ENCODE measurements at places on chromosomes 6 and 20.

DNA sequence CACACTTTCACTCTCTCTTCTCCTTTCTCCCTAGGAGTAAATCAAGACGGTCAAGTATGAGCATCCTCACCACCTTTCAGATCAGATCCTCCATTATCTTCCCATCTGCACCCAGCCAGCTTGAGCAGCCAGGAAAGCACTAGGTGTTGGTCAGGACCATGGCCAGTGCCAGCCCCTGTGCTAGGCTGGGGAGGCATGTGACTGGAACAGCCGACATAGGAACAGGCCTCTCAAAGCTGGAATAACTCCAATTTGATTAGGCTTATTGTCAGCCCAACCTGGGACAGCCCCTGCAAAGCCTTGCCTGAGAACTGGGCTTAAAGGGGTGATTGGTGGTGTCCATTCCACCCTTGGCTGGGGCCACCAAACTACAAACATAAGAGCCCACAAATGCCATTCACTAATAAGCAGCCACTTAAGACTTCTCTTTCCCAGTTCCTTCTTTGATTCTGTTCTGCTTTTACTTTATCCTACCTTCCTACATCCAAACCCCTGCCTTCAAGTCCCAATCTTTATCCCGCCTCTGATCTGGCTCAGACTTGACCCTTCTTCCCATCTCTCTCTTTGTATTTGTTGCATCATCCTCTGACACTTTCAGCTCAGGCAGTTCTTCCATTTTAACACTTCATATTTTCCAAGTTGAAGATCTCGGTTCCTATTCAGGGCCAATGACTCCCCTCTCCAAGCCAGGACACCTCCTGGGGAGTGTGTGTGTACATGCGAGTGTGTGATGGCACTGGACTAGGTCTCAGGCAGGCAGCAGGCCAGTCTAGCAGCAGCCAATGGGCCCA, 4.5 kb upstream of the TREM2 start:
- DNase-seq: peak; percentile 49

DNA sequence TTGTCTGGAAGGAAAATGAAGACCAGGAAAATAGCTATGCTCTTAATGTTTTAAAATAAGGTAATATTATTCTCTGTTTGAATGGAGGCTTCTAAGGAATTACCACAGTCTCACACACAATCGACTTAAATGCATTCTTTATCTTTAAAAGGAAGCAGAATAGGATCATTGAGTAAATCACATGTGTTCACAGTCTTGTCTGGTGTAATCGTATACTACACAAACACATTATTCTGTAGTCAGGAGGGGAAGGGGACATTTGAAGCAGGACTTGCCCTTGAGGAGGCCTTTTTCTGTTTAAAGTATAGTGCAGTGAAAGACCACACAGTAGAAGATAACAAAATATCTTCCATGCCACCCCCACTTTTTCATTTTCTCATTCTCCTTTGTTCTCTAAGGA, 20.6 kb upstream of the REV3L start:
- peak; percentile 65 for DNase-seq

- DNase-seq: no peak
These were observed 79.5 kb downstream of the CYP39A1 start for GRCh38 chr6:46573140-46573539.

- DNase-seq: no peak
These were observed 32.8 kb upstream of the ZNF133 start for GRCh38 chr20:18255526-18255925.

DNA sequence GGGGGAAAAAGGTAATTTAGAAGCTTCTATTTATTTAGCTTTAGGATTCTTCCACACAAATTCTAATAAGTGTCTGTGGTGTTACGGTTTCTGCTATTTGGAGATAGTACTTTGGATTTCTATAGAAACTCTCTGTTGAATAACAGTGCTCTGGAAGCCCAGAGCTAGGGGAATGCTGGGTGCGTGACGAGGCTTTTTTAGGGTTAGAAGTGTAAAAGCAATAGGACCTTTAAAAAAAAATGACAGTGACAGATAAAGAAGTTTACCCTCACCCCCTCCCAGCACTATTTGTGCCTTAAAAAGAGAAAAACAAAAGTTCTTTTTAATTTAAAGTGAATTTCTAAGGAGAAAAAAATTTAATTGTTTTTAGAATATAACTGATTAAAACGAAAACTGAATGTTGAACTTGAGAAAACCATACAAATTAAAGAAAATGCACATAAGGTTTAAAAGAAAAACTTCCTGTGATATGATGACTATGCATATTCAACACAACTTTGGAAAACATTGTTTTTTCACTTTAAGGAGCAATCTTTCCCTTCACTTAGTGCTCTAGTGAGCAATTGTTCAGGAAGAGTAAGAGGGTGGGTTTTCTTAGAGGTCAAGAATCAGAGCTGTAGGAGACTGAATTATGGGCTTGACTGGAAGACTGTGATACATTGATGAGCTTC, 89.6 kb upstream of the RIPOR2 start:
- no peak for DNase-seq

GRCh38 chr6:103838457-103838856, 1021.3 kb downstream of the HACE1 start:
- DNase-seq: no peak

DNA sequence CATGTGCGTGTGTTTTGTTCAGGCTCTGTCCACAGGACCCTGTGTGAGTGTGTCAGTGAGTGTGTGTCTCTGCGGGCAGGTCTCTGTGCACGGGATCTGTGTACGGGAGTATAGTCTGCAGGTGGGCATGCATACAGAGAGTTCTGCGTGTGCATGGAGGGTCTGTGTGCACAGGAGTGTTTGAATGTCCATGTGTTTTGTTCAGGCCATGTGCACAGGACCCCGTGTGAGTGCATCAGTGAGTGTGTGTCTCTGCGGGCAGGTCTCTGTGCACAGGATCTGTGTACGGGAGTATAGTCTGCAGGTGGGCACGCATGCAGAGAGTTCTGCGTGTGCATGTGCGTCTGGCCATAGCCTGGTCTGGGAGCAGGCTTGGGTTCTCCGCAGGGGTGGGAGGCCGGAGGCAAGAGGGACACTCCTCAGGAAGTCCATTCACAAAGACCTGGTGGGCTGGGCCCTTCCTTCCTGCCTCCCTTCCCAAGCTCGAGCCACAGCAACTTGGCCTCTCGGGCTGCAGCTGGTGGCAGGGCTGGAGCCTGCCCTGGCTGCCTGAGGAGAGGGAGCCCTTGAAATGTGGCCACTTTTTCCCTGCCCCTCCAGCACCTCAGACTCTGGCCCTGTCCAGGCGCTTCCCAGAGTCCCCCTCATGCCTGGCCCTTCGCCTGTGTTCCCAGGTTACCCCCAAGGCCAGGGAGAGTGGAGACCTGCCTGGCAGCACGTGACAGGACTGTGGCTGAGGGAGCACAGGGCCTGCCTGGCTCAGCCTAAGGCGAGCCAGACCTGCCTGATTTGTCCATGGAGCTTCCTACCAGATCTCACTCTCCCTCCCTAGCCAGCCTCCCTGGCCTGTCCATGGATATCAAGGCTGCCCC, 6.8 kb downstream of the HSPA12B start:
- DNase-seq: no peak

DNA sequence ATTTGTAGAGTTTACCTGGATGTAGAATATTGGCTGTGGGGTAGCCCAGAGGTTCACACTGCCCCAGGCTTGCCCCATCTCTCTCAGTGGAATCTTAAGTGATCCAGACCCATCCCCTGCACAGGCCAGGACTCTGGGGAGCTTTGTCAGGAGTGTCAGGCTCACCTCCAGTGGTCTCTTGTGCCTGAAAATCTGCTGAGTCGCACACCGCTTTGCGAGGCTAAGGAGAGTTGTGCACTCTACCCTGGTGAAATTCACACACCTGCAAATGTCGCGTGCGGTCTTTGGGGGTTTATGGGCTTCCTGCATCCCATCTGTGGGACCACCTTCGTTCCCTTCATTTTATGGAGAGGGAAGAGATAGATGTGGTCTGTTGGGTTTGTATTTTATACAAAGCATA, 63.6 kb upstream of the KIF25 start:
- no peak for DNase-seq

- DNase-seq: peak; percentile 85
These were observed 103.6 kb upstream of the KCNK16 start for GRCh38 chr6:39426073-39426456.

GRCh38 chr6:155270561-155271091, 6.8 kb downstream of the CLDN20 start:
- no peak for DNase-seq

DNA sequence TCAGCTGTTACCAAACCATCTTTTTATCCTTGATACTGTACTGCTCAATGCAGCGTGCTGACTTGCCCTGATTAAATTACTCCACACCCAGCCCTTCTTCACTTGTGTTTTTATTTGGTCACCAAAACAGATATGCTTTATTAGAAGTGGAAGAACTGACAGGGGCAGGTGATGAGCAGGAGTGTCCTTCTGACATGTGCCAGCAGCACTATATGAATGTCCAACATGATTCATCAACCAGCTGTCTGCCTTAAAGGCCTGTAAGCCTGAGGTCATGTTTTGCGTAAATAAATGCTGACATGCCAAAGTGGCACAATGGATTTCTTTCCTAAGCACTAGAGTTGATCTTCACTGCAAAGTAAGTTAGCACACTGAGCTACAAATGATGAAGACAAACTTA, 15.4 kb downstream of the POPDC3 start:
- DNase-seq: peak; percentile 43

GRCh38 chr6:105882828-105883227, 203.3 kb upstream of the PRDM1 start:
- DNase-seq: no peak

DNA sequence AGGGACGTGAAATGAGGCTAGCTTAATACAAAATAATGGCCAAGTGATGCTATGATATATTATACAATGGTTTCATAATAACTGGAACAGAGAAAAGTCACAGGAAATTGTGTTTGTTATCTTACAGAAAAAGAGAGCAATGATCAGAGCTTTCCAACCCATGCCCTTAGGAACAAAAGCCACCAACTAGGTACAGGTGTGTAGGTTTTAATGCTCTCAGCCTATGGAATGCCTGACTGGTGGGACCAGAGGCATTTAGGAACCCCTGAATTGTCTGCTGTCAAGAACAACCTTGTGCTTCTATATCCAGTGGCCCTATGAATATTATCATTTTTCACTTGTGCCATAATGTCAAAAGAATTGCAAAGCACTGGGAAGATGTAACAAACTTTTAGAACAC, 133.0 kb upstream of the RUNX2 start:
- no peak for DNase-seq

DNA sequence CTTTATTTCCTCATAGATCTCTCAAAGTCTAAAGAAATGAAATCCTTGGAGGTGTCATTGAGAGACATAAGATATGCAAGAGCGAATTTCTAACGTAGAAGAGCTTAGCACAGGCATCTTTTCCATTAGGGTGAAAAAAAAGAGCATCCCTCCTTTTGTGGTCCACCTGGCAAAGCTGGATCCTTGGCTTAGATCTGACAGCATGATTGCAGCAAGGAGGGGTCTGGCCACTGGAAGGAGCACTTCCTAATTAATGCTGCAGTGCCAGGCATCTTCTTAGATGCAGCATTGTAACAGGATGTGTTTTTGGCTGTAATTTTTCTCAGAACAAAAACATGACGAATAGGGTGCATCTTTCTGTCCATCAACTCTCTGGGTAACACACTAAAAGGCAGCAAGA, 60.1 kb upstream of the TFAP2D start:
- DNase-seq: no peak

GRCh38 chr20:45592574-45593189, 13.6 kb upstream of the WFDC8 start:
- DNase-seq: peak; percentile 59

DNA sequence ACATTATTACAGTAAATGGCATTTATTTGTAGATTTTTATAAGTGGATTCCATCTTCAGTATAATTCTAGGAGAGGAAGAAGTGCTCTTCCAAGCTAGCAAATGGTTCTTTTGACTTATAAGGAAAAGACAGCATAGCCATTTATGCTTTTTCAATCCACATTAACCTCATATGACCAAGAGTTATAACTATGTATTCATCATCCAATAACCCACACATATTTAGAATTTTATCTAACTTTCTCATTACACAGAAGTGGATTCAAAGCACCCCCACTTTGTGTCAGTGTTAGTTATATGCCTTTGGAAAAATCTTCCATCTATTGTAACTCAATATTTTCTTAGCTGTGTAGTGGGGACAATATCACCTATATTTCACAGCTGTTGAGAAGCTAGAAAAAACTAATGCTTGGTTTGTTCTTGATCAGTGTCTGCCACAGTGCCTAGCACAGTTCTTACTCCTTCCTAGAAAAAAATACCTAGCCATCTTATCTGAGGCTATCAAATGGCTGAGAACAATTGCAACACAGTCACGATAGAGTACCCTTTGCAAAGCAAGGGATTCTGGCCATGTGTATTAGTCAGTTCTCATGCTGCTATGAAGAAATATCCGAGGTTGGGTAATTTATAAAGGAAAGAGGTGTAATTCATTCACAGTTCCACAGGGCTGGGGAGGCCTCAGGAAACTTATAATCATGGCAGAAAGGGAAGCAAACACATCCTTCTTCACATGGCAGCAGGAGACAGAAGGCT, 986.3 kb downstream of the TFAP2A start:
- DNase-seq: peak; percentile 32

- peak; percentile 11 for DNase-seq
These were observed 210.9 kb downstream of the TFAP2B start for GRCh38 chr6:51029561-51029960.

GRCh38 chr6:166304106-166304505, 4.1 kb downstream of the PRR18 start:
- no peak for DNase-seq

Data from choroid plexus epithelial cell (primary cell).